ENCODE measurements at places on chromosomes 11 and 22. TPM values are rescaled to one million over a fixed set of nuclear protein-coding genes. Genes with fewer than 3 reads are reported as not detected.

DNA sequence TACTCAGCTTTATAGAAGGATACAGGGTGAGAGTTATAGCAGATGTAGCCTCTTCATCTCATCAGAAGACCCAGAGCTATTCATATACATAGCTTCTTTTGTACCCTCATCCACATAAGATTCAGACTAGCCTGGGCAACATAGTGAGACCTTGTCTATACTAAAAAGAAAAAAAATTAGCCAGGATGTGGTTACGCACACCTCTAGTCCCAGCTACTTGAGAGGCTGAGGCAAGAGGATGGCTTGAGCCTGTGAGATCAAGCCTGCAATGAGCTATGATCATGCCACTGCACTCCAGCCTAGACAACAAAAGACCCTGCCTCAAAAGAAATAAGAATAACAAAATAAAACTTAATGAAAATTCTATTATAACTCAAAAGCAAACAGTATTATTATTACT is 36.7 kb upstream of the B3GNT6 start:
- DNase-seq = no peak

DNA sequence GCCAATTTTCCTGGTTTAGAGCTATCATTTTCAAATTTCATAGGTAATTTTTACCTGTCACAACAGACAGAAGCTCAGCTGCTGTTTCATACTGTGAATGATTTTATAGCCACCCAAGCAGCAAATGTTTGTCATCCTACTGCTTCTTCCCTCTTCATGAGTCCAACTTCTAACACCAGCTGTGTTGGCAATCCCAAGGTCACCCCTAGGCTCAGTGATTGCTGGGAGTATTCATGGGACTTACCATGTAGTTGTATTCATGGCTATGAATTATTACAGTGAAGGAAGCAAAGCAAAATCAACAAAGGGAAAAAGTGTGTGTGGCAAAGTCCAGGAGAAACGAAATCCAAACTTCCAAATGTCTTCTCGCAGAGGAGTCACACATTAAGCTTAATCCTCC is 28.5 kb downstream of the CUL5 start:
- no peak for DNase-seq

DNA sequence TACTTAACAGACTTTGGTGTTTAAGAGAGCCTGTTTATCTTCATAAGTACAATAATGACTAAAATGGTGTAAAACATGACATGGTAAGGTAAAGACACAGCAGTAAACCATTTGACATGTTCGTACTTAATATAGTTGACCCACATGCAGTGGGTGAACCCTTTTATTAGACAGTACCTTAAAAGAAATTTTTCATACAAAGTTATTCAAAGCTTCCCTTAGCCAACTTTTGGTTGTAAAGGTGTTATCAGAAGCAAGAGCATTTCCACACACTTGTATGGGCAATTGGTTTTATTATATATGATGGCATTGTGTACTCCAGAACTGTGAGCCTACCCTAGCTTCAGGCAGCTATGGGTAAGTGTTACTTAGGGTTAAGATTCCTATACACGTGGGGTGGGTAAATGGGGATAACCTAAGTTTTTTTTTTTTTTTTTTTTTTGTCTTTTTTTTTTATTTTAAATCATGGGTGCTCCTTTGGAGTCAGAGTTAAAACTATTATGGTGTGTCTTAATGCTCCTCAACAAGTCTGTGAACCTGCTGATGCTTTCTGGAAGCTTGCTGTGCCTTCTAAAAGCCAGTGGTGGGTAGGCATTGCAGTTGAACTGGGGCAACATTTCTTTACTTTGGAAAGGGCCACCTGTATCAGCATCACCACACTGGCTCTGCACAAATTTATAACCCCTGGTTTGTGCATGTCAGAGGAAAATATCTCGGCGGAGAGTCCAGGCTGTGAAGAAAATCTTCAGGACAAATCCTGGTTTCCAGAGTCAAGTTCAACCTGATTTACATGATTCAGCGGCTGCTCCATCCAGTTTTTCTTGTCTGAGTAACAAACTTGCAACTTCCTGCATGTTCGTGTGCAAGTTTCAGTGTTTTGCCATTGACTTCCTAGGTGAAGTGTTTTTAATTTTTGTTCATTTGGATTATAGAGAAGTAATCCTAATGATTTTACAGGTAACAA is 3.3 kb downstream of the PCF11 start:
- DNase-seq = peak; percentile 34

GRCh38 chr11:128161994-128162393 is 425.4 kb downstream of the ETS1 start:
- DNase-seq = no peak

DNA sequence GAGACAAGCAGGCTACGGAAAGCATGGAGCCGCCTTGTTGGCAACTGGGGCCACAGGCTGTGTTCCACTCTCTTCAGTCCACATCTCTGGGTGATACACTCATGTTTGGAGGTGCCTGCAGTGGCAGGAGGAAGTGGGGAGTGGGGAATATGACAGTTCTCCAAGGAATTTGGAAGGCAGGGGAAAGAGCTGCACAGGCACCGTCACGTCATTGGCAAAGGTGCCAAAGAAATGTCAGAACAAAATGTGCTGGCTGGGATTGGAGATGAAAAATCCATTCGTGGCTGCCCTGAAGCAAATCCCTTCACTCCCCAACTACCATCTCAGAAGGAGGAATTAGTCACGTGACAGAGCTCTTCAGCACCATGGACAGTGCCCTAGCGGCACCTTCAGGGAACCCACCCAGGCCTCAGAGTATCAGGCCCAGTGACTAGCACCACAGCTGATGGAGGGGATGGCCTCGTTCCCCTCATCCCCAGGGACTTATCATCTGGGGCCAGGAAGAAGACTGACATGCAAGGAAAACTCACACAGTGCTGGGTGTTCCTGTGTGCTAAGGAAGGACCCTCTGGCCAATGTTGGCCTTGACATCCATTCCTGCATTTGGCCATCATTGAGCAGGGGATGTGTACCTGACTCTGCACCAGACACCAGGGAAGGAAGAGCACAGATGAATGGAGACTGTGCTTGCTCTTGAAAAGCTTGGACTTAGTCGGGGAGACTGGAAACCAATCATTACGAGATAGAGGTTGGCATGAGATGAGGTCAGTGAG is 48.5 kb upstream of the PRDM11 start:
- no peak for DNase-seq

GRCh38 chr11:110174645-110175310 is 81.6 kb downstream of the ZC3H12C start:
- no peak for DNase-seq

DNA sequence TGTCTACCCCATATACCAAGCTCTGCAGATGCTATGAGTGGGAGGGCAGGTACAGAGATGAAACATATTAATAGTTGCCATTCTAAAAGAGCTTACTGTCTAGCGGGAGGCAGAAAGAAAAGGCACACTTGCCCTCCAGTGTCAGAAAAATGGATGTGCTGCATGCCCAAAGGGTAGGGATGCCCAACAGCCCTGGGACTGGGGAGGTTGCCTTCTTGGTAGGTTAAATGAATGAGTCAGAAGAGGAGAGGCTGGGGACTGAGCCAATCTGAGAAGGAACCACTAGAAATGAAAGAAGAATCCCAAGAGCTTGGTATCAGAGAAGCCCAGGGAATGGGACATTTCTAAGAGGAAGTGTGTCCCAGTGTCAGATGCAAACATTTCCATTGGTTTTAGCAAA is 1.2 kb downstream of the BIRC3 start:
- DNase-seq = peak; percentile 43

DNA sequence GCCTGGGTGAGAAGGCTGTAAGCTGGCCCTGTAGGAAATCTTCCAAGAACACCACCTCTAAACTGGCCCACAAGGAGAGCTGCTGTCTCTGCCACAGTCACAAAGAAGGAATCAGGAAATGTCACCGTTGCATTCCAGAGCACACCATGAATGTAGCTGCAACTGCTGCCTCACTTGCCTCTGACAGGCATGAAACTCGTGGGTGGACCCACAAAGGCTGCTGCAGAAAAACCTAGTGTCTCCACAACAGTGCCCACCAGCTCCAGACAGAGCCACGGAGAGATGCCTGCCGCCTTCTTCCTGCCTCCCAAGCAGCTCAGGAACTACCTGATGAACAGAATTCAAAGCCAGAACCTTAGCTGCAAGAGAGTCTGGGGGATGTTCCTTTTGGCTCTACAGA is 10.5 kb downstream of the DNAJB13 start:
- DNase-seq = no peak

DNA sequence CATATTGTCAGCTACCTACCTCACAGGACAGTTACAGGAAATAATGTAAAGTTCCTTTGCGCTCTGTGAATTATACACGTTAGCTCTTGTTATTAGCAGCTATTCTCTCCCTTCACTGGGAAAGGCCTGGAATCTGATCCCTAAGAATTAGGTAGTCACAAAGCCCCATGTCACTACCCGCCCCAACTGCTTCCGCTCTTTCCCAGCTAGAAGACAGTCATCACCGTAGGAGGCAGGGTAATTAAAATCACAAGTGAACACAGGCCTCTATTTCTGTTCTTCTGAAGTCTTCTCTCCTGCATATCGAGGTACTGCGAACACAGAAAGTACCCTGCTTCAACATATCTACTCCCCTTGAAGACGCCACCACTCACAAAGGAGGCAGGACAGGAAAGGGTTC is 12.6 kb upstream of the AHNAK start:
- DNase-seq = no peak

- DNase-seq = peak; percentile 4
Observed at GRCh38 chr11:104343578-104343977, 179.6 kb upstream of the PDGFD start.

GRCh38 chr11:47106798-47107411 is 69.8 kb downstream of the ARFGAP2 start:
- no peak for DNase-seq

- peak; percentile 11 for DNase-seq
Observed at GRCh38 chr22:41052661-41053490, 39.5 kb upstream of the EP300 start.

GRCh38 chr11:12682737-12683500 is 8.7 kb downstream of the TEAD1 start:
- DNase-seq = no peak

- DNase-seq = peak; percentile 10
Observed at GRCh38 chr11:125457814-125458343, 38.2 kb downstream of the FEZ1 start.

GRCh38 chr22:19710020-19710768 is 4.1 kb upstream of the SEPTIN5 start:
- no peak for DNase-seq

GRCh38 chr11:110989428-110990133 is 255.9 kb upstream of the POU2AF2 start:
- DNase-seq = no peak

GRCh38 chr11:69172674-69173073 is 16.9 kb downstream of the SMIM38 start:
- DNase-seq = no peak

DNA sequence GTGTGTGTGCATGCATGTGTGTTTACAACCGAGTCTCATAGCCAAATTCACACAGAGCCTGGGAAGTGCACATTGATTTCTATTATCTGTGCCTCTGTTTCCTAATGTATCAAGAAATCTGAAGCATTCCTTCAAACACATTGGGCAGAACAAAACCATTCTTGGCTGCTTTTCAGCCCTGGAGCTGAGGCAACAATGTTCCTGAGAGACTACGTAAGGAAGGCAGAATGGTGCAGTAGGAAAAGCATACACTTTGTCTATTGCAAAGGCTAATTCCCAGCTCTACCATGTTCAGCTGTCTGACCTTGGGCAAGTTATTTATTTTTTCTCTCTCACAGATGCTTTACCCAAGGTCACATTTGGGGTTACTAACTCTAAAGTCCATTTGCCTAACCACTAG is 575.5 kb downstream of the SOX6 start:
- DNase-seq = no peak

GRCh38 chr22:41636467-41636866 is 15.4 kb downstream of the XRCC6 start:
- DNase-seq = no peak

GRCh38 chr11:121464352-121464946 is 11.7 kb upstream of the SORL1-AS1 start:
- DNase-seq = no peak

- no peak for DNase-seq
Observed at GRCh38 chr11:1223346-1224110, 662 bp downstream of the MUC5B start.

- DNase-seq = no peak
Observed at GRCh38 chr11:122167100-122167499, 51.1 kb upstream of the BLID start.

GRCh38 chr11:93652679-93653078 is 8.8 kb upstream of the CEP295 start:
- no peak for DNase-seq

DNA sequence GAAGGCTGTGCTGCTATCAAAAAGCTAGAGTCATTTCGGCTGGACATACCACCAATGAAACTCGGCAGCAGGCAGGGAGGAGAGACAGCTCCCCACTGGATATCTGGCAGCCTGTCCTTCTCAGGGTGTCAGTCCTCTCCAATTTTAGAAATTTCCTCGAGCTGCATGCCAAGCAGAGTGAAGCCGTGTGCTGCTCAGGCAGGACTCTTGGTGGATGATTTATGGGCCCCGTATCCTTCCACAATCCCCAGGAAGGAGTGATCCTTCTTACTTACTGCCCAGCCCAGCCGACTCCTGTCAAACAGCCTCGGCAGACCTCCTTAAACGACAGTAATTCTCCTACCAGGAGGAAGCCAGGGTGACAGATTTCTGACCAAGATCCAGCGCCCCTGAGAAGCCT is 410.4 kb downstream of the TENM4 start:
- no peak for DNase-seq

DNA sequence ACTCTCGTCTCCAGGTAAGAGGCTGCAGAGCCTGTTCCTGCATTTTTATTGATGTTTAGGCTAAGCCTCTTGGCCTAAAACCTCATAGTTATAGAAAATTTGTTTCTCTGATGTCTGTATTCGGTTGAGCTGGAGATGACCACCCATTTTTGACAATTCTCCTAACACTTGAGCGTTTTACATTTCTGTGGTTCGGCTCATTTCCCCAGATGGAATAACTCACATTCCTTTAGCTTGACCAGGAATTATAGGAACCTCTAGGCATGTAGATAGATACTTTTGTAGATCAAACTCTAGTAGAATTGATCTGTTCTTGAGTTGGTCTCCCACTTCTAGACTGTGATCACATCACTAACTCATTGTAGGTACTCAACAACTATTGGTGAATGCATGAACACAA is 172.6 kb upstream of the CADM1 start:
- no peak for DNase-seq

- DNase-seq = no peak
Observed at GRCh38 chr11:131827430-131827829, 457.0 kb downstream of the NTM start.

DNA sequence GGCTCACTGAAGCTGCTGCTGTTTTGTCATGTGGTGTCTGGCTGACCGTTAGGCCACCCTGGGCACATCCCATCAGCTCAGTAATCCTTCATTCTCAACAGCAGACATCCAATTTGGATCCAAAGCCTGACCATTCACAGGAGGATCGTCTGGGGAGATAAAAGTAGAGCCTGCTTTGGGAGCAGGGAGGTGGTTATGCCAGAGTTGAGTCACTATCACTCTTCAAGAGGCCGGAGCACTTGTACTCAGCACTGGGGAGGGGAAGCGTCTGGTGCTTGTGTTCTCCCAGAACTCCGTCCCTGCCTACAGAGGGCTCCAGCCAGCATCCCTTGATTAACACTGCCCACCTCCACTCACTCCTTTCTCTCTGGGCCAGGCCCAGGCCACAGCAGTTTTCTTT is 382.6 kb downstream of the OPCML start:
- DNase-seq = no peak

Gene LARGE2
- 33.9 TPM for total RNA-seq

Gene C11orf42
- total RNA-seq = not detected

Gene ART1
- total RNA-seq = not detected

Gene HORMAD2
- not detected for total RNA-seq

Gene TLCD5
- 5.9 TPM for total RNA-seq

Gene FSHB
- total RNA-seq = not detected

Gene TUBA8
- total RNA-seq = 2.4 TPM

Measured in Calu3 (cell line).